Stimulated activated CD4-positive, alpha-beta T cell treated with anti-CD3 and anti-CD28 coated beads, TNF-alpha, amount 100 ng/mL, for 4 hours (primary cell): ENCODE measurements at places on chromosomes 5 and 9.

GRCh38 chr5:115858396-115858795, 16.7 kb downstream of the AP3S1 start:
- no peak for DNase-seq

GRCh38 chr5:80182809-80183580, 72.9 kb downstream of the SERINC5 start:
- no peak for DNase-seq

DNA sequence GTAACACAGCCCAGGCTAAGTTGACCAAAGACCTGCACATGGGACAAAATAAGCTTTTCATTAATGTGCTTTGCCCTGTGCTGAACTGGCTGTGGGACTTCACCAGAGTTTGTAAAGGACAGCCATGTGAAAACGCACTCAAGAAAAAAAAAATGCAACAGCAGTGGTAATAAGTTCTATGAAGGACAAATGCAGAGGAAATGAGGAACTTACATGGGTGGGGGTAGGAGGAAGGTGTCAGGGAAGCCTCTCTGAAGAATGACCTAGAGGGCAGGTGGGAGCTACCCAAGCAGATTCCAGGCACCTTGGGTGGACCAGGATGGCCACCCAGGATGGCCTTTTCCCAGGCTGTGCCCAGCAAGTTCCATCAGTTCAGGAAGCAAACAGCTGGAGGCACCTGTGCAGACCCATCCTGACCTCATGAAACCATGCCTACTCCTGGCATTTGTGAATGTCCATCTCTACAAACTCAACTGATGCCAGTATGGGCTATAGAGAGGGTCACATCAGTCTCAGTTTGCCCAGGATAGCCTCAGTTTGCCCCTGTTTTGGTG, 6.7 kb upstream of the PHF2 start:
- no peak for DNase-seq

GRCh38 chr5:8675182-8675581, 806.2 kb downstream of the MTRR start:
- no peak for DNase-seq

DNA sequence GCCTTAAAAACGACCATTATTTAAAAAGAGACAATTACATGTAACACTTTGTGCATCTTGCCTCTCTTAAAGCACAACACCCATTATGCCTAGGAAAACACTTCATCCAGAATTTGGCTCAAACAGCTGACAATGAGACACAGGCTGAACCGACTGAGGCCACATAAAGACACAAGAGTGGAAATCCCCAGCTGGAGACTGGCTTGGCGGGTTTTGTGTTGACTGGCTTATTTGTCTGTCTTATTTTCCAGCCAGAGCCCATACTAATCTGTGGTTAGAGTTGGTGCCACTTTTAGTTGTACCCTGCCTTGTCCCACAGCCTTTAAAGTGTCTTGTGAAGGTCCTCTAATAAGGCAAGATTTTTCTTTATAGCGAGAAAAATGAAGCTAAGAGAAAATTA, 21.2 kb downstream of the TRIM14 start:
- DNase-seq, result peak; percentile 36

DNA sequence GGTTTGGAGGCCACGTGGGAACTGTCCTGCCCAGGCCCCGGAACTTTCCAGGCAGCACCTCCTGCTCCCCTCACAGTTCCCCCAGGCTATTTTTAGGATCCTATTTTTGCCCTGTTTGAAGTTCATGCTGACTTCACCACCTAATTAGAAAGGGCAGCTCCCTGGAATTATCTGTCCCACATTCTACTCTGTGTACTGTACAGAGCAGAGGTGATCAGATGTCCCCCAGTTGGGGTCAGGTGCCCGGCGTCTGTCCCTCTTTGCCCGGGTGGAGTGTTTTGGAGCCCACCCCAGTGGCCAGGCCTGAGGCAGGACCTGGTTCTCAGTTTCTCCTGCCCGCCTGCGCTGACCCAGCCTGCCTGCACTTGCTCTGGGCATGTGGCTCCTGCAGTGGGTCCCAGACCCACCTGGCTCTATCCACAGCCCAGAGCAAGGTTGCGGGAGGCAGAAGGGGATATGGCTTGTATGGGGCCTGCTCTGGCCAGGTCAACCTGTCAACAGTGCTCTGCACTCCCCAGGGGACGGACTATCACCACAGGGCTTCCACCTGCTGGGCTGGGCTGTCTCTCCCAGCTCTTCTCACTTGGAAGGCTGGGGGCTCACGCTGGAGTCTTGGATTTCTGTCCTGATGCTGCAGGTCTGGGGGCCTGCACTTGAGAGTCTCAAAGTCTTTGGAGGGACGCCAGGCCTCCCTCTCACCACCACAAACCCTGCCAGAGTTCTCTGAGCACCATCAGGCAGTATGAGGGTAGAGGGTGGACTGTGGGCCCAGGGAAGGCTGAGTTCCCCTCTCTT, 268.3 kb downstream of the GADD45G start:
- no peak for DNase-seq

GRCh38 chr5:176436656-176437055, 11.5 kb upstream of the FAF2 start:
- no peak for DNase-seq

- DNase-seq, result no peak
Observed at GRCh38 chr5:115844321-115844817, 2.6 kb downstream of the AP3S1 start.

DNA sequence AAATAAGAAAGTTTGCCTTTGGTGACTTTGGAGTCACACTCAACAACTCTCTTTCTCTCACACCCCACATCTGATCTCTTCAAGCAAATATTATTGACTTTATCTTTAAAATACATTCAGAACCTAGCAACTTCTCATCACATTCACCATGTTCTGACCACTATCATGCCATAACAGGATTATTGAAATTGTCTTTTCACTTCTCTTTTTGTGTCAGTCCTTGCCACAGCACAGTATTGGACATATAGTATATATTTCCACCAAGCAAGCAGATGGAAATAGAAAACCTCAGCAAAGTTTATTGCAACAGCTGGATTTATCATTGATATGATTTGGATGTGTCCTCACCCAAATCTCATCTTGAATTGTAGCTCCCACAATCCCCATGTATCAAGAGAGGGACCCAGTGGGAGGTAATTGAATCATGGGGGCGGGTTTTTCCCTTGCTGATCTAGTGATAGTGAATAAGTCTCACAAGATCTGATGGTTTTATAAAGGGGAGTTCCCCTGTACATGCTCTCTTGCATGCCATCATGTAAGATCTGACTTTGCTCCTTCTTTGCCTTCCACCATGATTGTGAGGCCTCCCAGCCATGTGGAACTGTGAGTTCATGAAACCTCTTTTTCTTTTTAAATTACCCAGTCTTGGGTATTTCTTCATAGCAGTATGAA, 26.9 kb upstream of the ITGA1 start:
- DNase-seq, result no peak

DNA sequence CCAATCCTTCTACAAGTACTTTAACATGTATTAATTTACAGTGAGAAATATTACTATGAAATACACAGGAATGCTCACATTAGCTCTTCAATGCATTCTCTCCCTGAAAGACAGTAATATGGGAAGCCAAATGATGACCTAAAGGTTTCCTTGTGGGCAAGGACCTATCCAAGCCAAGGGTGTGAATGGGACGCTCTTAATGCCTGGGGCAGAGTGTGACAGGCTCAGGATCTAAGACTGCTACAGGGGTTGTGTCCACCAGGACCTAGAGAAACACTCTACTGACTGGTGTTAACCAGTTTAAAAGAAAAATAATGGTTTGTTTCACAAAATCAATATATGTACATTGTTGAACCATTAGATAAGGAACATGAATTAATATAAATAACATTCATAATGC, 158.7 kb downstream of the FGF1 start:
- DNase-seq, result no peak

GRCh38 chr9:4131946-4132345, 167.9 kb downstream of the GLIS3 start:
- no peak for DNase-seq

GRCh38 chr9:31486630-31487029, 897.8 kb upstream of the ACO1 start:
- no peak for DNase-seq

- DNase-seq, result no peak
Observed at GRCh38 chr9:71079451-71079850, 42.0 kb downstream of the TRPM3 start.

GRCh38 chr5:132437604-132438266, 52.8 kb downstream of the IRF1 start:
- DNase-seq, result peak; percentile 61

DNA sequence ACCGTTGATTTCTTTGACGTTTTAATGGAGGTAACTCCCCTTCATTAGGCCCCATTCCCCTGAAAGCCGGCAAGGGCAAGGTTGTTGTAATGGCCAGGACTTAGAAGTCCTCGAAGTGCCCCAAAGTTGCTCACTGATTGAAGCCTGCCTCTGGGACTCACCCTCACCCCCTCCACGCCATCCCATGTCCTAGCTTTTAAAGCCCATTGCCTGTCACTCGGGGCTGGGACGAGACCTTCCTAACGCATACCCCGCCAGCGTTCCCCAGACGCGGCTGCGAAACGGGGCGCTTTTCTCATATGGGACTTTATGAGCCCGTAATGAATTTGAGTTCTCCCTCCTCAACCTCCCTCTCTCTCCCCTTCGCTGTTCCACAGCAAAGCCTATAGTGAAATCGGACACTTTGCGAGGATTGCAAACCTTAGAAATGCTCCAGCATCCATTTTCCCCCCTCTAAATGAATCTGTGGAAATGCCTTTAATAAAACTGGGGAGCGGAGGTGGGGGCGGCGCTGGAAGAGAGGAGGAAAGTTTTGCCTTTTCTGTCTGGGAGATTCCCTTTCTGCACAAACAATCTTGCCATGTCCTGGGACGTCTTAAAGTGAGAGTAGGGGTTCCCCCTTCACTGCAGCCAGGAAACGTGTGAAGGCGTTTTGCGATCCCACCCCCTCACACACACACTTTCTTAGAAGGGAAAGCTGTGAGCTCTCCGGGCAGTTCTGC, 1.5 kb downstream of the PAPPA start:
- DNase-seq, result no peak

GRCh38 chr5:2178528-2178927, 295.8 kb upstream of the IRX4 start:
- no peak for DNase-seq

DNA sequence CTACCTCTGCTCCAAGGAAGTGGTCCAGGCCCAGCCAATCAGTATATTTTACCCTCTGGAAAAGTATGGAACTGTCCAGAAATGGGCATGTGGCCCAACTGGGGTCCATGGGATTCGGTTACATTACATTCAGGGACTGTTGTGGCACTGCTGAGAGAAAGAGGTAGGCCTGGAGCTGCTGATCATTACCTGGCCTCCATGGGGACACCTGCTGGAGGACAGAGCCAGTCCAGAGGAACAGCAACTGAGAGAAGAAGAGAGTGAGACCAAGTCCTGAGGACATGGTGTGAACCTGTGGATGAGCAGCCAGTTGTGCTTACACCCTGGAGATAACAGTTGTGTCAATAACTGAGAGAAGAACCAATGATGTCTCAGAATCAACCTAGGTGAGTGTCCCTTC, 48.2 kb downstream of the HMHB1 start:
- DNase-seq, result no peak

DNA sequence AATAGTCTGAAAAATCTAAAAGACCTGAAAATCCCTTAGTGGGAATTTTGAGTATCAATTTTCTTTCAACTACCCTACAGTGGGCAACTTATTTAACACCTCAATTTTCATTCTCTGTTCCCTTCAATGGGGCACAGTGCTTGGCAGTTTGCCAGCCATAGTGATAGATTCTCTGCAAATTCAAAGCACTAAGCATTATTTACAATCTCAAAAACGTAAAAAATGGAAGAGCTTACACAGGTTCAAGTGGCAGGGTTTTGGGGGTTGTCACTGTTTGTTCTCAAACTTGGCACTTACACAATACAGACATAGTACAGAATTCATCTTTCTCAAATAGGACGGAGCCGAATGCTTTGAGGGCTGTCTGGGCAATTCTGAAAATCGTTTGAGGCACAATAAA, 515.0 kb downstream of the EFNA5 start:
- no peak for DNase-seq

- DNase-seq, result no peak
Observed at GRCh38 chr5:1662559-1663085, 137.0 kb downstream of the MRPL36 start.

DNA sequence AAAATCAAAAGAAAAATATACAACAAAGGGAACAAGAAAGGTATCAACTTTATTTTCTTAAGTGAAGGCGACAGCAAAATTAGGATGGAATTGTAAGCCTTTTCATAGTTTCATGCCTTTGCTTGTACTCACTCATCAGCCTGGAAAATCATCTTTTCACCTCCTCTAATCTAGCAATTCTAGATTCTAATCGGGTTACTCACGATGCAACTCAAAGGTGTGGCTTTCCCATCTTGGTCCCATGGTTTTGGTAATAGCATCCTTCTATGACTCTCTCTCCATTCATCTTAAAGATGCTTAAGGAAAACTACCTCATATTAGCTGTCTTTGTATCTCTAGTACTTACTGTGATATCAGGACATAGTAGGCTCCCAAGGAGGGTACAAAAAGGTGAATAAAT, 30.5 kb downstream of the DNAH5 start:
- DNase-seq, result no peak

DNA sequence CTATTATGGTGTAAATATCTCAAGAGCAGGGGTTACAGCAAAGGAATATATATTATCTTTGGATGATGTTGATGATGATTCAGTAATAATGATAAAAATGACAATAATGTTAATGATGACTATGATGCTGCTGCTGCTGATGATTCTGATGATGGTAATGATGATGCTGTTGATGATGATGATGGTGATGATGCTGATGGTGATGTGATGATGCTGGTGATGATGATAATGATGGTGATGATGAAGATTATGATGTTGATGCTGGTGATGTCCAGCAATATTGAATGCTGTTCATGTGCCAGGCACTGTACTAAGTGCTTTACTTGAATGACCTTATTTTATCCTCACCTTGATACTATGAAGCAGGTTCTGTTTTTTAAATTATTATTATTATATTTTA, 226.0 kb upstream of the ANKH start:
- no peak for DNase-seq

DNA sequence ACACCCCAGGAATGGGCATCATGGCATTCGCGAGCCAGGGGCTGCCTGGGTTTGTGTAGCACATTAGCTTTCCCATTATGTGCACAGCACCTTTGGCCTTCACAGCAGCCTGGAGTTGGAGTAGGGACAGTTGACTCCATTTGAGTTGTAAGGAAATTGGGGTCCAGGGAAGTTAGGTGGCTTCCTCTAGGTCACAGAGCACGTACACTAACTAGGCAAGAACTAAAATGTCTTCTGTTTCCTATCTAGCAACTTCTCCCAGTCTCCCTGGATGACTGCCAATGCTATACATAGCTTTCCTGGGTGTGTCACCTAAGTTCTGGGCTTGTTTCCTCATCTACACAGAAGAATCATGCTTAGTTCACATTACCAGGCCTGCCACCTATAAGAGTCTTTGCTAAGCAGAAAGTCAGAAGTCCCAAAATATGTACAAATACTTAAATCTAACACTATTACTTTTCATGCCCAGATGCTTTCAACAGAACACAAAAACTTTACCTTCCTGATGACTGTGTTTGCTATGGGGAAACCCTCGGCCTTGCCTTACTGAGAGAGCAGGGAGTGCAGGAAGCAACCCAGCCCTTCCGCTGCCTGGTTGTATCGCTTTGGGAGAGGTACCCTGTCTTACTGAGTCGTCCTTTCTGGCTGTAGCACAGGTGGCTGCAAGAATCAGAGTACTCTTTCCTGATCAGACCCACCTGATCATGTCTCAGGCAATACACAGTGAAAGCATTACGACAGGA, 12.0 kb downstream of the MACROH2A1 start:
- DNase-seq, result no peak
